ENCODE measurements at places on chromosomes 6 and 20.

DNA sequence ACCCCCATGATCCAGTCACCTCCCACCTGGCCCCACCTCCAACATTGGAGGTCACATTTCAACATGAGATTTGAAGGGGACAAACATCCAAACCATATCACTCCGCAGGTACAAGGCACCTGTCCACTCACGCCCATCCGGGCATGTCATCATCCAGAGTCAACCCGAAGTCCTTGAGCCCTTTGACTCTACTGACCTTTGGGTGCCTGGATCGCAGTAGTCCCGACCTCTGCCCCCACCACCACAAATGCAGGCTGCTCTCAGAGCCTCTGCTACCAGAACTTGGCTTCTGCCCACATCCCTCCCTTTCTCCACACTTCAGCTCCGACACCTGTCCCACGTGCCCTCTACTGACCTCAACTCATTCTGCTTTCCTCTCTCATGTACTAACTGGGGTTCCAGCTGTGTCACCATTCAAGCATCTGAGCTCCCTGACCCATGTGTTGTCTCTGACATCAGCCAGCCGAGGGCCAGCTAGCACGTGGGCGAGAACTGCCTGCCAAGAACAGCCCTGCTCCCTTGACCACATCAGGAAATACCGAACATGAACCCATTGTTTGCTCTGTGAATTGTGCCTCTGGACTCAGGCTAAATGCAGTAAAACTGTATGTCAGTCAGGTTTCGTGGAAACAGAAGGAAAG lies 498.3 kb upstream of the SULF2 start:
- DNase-seq: no peak

DNA sequence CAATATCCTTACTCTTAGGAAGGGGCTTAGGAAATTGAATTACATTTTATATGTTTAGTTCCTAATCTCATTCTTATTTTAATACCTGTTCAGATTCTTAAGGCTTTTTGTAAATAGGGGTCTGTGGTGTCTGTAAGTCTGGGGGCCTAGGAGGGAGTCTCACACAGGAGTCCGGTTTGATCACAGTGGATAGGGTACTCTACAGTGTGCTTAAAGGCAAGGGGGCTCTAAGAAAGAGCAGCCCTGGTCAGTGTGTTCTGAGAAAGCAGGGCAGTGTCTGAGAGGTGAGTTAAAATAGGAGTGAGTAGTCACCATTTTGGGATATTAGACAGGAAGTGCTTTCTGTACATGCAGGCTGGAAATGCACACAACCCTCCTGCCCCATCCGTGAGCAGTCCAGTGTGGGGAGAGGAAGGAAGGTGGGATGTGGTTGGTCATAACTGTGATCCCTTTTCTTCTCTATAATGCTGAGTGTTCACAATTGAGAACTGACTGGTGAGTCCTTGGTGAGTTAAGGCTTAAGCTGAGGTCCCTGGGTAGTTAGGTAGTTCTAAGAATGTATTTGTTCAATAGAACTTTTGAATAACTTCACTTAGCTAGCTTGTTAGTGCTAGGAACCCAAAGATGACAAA lies 50.0 kb downstream of the CDKAL1 start:
- DNase-seq: no peak

- DNase-seq: no peak
Measured at GRCh38 chr20:9022376-9022775, 46.5 kb upstream of the PLCB4 start.

- no peak for DNase-seq
Measured at GRCh38 chr6:165365371-165365770, 56.0 kb upstream of the C6orf118 start.

DNA sequence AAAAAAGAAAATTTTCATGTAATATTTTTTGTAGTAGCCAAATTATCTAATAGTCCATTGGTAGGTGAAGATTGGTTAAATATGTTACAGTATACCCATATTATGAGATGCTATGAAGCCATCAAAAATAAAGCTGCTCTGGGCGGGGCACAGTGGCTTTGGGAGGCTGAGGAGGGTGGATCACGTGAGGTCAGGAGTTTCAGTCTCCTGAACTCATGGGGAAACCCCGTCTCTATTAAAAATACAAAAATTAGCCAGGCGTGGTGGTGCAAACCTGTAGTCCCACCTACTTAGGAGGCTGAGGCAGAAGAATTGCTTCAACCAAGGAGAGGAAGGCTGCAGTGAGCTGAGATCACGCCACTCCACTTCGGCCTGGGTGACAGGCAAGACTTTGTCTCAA lies 360.5 kb downstream of the KIF16B start:
- no peak for DNase-seq

GRCh38 chr6:100464903-100465700 lies at the start of gene SIM1:
Gene SIM1 (minus strand): TSS chr6:100464921. CDS start chr6:100463468, 1,453 bp downstream.
- DNase-seq: no peak

DNA sequence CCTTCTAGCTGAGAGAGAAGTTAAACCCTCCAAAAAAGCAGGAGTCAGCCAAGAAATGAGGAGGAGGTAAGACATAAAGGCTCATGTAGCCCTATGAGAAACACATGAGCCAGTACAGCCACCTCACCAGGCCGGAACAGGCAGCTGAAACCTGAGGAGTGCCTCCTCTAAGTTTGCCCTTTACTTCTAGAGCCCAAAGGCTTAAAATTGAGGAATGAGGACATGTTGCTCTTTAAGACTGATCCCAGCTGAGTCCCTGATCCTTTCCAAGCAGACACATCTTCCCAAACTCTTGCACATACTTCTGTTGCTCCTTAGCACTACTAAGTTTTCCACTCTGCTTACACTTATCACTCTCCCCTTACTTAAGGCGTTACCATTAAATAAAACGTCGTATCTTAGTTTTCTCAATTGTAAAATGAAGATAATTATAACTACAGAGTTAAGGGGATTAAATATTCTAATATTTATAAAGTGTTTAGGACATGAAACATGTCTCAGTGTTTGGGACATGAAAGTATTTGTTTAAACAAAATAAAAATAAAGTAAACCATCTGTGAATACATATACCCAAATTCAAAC lies 124.0 kb downstream of the OGFRL1 start:
- DNase-seq: no peak

GRCh38 chr6:44034931-44035345 lies 92.3 kb downstream of the MRPL14 start:
- DNase-seq: no peak

DNA sequence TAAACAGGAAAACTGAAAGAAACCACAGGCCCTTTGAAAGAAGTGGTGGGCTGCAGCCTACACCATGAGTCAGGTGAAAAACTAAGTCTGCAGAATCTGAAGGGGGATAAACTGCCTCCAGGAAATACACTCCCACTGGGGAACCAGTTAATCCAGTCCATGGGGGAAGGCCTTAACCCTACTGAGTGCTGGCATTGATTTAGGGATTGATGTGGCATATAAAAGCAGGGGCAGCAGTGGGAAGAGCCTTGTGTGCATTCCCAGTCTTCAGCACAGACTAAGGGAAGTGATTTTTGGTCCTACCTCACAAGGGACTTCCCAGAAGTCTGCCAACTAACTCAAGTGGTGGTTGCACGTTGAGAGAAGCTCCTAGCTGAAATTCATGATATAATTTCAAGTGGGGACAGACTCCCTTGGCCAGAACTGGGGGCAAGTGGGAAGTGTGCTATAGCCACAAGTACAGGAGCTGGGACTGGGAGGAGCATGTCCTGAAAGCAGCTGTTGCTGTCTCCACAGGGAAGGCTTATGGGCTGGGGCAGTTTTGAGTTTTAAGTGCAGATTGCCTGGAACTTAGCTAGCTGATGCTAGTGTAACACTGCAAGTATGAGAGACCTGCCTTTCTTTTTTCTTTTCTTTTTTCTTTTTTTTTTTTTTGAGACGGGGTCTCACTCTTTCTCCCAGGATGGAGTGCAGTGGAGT lies 31.2 kb downstream of the CITED2 start:
- no peak for DNase-seq

DNA sequence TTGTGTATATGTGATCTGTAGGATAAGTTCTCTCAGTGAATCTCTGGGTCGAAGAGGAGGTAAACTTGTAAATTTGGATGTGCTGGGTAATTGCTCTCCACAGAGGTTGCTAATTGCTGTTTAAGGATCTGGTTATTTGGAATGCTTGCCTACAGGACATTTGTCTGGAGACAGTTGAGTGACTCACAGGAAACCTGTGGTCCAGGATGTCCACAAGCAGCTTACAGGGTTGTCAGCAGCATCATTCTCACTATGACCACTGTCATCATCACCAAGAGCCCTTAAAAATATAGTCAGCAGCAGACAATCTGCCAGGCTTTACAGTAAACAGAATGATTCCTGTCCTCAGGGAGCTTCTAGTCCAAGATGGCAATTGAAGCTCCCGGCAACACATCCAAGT lies 31.2 kb upstream of the KCNK5 start:
- no peak for DNase-seq

GRCh38 chr20:38601216-38602184 lies at the start of gene ARHGAP40:
Gene ARHGAP40 (plus strand): TSS chr20:38601809.
- no peak for DNase-seq

GRCh38 chr6:160837146-160837545 lies 135.1 kb downstream of the PLG start:
- no peak for DNase-seq

GRCh38 chr6:161523362-161523761 lies 249.5 kb upstream of the AGPAT4 start:
- no peak for DNase-seq

DNA sequence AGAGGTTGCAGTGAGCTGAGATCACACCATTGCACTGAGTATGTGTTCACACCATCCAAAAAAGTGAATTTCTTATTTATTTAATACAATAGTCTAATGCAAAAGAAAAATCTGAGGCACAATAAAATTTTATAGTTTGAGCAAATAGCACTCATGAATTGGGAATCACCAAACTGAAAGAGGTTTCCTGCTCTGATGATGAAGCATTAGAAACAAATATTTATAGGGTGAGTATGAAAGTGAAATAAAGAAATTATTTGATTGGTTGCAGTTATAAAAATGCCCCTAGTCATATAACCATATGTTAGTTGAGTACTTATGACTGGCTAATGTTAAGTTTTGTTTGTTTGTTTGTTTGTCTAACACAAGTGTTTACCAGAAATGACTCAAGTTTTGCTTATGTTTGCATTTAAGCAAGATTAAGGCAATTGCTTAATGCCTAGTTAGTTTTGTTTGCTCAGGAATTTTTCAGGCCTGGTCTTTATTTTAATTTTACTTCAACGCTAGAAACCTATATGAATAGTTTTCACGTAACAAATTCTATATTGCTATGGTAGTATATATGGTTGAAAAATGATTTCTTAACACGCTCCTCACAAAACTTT lies 151.5 kb upstream of the FAM83B start:
- DNase-seq: no peak

DNA sequence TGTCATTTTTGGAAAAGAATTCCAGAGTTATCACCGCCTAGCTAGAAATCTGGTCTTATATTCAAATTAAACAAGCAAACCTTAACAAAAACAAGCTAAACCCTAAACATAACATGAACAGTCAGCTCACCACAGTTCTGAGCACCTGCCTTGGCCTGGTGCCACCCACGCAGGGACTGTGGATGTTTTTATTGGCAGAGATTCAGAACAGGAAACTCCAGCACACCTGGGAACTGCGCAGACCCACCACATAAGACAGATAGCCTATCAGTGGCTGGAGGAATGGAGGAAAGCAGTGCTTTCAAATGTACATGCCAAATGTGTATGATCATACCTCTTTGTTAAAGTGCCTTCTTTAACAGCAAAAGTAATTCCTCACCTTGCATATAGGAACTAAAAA lies 8.9 kb downstream of the SLC16A10 start:
- no peak for DNase-seq

DNA sequence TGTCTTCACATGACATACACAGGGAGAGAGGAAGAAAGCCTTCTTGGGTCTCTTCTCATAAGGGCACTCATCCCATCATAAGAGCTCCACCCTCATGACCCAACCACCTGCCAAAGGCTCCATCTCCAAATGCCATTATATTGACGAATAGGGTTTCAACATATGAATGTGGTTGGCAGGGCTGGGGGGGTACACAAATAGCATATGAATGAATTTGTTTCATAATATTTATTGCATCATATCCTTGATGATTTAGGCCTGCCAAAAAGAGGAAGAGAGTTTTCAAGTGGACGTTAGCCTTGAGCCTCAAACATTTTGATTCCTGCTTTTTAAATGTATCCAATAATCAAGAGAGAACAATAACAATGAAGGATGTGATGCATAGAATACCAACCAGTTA lies 26.2 kb upstream of the OPRM1 start:
- no peak for DNase-seq

DNA sequence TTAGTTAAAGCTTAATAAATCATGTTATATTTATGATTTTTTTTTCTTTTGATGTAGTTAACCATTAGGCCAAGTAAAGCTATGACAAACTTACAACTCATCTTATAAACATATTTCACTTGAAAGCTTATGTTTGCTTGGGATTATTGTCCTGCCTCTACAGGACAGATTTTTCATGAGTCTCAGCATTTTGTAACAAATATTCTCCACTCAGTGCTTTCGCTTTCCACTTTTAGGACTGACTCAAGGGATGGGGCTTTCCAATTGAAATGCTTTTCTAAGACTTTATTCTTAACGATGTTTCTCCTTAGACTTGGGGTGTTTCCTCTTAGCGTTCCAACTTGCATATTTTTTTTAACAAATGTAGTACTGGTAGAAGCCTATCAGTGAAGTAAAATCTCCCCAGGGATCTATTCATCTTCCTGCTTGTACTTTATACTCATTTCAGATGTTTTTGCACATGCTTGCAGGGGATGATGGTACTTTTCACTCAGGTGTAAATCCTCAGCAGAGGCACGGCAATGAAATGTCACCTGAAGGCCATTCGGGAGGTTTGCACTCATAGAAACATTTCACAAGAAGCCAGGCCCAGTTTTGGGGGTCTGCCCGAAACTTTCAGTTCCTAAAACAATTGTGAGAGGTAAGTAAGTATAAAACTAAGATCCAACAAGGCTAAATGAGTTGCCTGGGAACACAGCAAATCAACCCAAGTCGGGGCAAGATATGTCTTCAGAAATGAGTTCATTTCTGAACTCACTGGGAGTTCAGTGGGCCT lies 298.1 kb upstream of the FOXQ1 start:
- DNase-seq: no peak

- no peak for DNase-seq
Measured at GRCh38 chr6:154622618-154623336, 110.4 kb upstream of the SCAF8 start.

GRCh38 chr6:44855562-44856411 lies 468.3 kb downstream of the CDC5L start:
- DNase-seq: no peak
